T-helper 9 cell (primary cell): ENCODE measurements at places on chromosomes 11 and 22.

DNA sequence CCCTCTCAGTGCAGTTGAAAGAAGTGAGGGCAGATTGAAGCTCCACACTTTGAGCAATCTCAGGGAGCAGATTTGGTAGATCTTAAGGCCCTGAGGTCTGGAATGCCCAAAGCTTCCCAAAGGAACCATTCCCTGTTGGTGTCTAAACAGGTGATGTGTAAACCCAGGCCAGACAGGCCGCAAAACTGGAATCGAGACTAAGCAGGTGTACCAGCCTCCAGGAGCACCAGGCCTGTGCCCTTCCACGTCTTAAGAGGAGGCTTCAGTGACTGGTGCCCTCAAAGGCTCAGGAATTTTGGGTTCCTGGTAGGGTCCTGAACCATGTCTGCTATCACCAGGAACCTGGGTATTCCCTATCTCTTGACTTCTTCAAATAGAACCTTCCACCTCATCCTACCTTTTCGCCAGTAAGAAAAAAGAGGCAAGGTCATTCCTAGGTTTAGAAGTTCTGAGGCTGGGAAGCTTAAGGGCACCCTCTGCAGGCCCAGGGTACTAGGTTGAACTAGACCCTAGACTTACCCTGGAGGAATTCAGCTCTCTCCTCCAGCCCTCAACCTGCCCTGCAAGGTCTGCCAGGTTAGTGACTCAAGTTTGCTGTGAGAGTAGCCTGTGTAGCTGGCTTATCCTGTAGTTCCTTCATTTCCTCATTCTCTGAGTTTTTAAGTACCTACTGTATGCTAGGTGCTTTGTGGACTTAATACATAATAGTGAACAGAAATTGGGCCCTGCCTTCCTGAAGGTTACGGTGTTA, 100.0 kb upstream of the NNMT start:
- DNase-seq: no peak

DNA sequence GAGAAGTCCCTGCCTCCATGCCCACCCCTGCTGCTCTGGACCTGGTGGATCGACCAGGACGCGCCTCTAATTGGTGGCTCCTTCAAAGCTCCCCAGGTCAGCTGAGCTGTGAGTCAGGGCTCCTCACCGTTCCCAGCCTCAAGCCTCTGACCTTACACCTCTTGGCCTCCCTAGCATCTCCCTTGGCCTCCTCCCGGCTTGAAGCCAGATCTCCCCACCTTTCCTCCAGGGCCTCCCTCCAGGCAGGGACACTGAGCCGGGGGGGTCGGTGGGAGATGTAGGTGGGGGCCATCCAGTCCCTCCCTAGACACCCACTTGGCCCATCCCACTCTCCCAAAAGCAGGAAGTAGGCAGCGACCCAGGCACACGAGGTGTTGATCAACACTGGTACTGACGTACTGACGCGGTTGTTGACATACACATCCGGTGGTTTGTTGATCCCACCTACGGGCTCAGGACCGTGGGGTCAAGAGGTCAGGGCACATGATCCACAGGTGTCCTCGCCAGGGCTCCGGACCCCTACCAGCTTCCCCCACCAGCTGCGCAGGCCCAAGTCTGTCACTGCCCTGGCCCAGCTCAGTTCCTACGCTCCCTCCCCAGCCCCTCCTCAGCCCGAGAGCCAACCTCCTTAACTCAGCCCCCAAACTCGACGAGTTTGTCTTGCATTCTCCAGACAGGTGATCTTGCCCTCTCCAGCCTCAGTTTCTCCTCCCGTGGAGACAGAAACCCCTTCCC, 802 bp downstream of the ATG2A start:
- peak; percentile 24 for DNase-seq

GRCh38 chr22:36160499-36160942, at the start of gene APOL3:
APOL3 (minus strand) TSS chr22:36160755; CDS start chr22:36149055, 11,700 bp downstream.
- peak; percentile 32 for DNase-seq

- peak; percentile 6 for DNase-seq
These were observed 16.3 kb downstream of the CRYBB2 start for GRCh38 chr22:25235547-25236290.

DNA sequence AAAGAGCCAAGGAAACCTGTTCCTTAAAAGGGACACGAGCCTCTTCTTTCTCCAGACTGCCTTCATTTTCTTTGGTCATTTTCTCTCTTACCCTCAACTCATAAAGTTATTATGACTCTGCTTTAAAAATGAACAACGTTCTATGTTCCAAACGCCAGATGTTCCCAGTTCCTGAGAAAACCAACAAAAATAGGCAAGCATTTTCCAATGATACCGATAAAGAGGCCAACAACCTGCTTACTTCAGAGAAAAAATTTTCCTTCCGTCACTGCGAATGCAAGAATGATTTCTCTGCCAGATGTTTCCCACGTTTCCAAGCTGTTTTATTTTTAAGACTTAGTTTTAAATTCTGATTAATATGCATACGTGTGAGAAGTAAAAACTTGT, 315 bp upstream of the TRPC6 start:
- DNase-seq: no peak

- DNase-seq: no peak
These were observed 249.4 kb downstream of the MN1 start for GRCh38 chr22:27552176-27552575.

- no peak for DNase-seq
These were observed 70.8 kb downstream of the SHANK2 start for GRCh38 chr11:71181566-71181965.

DNA sequence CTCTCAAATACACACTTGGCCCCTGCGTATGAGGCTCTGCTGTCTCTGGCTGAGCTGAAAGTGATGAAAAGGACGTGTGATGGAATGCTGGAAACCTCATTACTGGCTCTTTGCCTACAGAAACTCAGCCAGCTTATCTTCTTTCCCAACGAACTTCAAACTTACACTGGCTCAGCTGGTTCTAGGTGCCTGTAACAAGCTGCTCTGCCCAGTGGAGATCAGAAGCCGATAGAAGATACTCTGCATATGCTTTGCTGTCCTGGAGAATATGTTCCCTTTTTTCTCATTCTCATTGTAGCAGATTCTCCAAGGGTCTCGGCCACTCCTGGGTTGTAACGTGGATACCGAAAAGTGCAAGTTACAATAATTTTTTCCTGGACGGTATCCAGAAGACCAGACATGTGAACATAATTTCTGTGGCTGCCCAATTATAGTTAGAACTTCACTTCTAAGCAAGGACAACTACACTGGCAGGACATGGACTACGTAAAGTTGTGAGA, 405.3 kb upstream of the CCDC90B start:
- no peak for DNase-seq

DNA sequence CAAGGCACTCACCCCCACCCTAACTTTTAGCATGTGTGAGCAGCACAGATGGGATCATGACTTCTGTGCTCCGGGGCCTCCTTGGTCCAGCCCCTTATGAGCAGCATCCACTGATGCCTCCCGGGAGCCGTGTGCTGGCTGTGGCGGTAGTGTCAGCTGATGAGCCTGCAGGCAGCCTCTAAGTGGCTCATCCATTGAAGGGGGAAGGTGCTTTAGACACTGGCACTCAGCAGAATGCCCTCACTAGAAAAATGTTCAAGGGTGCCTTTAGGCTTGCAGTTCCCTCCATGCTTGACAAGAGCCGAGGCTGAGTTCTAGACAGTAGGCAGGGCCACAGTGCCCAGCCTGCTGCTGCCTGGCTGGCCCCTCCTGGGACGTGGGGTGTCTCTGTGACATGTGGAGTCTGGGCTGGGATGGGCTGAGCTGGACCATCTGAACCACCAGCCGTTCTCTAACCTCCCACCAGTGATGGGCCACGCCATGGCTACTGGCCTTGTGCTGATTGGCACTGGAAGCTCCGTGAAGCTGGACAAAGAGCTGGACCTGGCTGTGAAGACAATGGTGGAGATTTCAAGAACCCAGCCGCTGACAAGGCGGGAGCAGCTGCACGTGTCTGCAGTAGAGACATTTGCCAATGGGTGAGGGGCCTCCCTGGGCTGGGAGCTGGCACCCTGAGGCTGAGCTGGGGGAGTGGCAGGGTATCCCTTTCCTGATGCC, 5.8 kb downstream of the TTC38 start:
- no peak for DNase-seq

DNA sequence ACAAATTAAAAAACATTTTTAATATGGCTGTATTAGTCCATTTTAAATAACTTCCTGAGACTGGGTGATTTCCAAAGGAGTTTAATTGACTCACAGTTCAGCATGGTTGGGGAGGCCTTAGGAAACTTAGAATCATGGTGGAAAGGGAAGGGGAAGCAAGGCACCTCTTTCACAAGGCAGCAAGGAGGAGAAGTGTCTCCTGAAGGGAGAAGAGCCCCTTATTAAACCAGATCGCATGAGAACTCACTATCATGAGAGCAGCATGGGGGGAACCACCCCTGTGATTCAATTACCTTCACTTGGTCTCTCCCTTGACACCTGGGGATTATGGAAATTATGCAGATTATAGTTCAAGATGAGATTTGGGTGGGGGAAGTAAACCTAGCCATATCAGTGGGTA, 488.6 kb downstream of the ETS1 start:
- no peak for DNase-seq

- DNase-seq: no peak
These were observed 2.2 kb downstream of the GLB1L3 start for GRCh38 chr11:134278356-134278755.

DNA sequence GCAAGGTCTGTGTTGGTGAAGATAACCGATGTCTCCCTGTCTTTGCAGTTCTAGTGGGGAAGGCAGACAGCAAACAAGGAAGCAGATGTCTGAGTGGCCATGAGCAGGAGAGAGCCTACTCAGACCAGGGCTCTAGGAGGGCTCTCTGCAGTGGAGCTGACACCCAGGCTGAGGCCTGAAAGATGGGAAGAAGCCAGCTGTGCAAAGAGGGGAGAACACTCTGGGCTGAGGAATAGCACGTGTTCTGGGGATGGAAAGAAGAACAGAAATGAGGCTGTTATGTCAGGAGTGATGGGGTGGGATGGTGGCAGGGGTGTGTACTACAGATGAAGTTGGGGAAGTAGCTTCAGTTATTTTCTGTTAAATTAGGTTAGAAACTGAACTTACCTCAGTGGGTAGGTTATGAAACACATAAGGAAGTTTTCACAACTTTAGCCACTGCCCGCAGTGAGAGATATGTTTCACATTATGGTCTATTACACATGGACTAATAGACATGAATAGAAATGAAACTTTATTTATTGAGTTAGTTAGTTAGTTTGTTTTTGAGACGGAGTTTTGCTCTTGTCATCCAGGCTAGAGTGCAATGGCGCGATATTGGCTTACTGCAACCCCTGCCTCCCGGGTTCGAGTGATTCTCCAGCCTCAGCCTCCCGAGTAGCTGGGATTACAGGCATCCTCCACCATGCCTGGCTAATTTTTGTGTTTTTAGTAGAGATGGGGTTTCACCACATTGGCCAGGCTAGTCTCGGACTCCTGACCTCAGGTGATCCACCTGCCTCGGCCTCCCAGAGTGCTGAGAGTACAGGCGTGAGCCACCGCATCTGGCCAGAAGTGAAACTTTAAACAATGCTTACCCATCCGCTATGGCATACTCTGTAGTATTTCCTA, 7.8 kb downstream of the DCPS start:
- no peak for DNase-seq

DNA sequence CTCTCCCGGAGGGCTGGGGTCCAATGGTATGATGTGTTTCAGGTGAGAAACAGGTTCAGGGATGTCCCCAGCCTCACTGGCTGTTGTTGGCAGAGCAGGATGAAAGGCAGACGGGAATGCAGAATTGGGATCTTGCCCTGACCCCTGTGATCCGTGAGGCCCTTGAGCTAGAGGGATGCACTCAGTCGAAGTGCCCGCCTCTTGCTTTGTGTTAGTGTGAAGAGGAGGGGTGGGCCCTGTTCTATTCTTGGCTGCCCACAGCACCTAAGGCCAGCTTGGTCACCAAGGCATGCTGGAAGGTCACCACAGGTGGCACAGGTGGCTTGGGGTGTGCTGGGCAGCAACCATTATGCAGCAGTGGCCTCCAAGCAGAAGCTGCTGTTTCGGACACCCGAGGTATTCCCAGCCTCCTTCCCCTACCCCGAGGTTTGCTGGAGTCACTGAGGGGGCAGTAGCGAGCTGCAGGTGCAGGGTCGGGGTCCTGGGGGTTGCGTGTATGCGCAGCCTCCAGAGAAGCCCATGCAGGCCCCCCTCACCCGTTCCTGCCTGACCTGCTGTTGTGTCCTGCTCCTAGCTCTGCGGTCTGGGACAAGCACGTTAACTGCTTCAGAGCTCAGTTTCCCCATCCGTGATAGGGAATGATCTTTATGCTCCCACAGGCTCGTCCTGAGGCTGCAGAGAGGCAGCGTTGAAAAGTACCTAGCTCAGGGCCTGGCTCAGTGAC, 13.0 kb downstream of the LRP5 start:
- no peak for DNase-seq

GRCh38 chr11:41040474-41040873, 419.0 kb downstream of the LRRC4C start:
- no peak for DNase-seq

- no peak for DNase-seq
These were observed 16.6 kb upstream of the GNB1L start for GRCh38 chr22:19871023-19871844.
